ENCODE measurements at places on chromosomes 1 and 21. TPM values are rescaled to one million over a fixed set of nuclear protein-coding genes. Genes with fewer than 3 reads are reported as not detected.

DNA sequence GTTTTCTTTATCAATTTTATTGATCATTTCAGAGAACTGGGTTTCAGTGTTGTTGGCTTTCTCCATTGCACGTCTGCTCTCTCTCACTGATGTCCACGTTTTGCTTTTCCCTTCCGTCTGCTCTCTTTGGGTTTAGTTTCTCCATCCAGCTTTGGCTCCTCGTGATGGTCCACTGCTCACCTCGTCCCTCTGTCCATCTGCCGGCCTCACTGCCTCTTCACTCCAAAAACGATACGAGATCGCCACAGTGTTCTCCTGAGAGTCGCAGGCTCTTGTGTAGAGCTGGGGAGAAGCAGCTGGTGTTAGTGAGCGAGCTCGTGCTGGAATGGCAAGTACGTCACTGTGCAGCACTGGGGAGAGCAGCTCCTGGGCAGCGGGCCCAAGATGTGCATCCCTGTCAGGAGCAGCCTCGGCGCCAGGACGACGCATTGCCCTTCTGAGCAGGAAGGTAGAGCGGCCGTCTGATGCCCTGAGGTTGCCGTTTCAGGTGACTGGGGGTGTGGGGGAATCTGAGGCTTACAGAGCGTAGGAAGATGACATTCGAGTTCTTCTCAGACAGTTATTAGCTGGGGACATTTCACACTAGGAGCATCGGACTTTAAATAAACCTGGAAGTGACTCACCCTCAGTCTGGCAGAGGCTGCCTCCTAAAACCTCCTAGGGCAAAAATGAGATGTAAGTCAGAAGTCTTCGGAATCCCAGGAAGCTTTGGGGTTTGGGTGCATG, 31.4 kb upstream of the PCBP3 start:
- no peak for DNase-seq

DNA sequence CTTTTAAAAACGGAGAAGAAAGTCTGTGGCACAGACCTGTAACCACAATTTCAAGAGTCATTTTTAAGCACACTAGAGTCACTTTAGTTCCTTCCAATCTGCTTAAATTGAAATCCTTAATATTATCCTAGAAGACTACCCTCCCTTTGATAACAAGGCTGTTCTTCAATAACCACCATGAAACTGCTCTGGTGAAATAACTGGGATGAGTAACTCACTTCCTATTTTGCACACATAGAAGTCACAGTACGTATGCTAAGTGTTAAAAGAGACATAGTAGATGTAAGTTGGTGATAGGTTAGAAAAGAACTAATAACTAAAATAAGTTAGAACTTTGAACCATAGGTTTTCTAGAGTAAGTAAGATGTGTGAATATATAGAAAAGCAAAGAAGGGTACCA, 107.8 kb downstream of the NME7 start:
- DNase-seq: no peak

- DNase-seq: no peak
These were observed at the start of gene CASQ2 for GRCh38 chr1:115768549-115768948. TSS of gene CASQ2 (minus strand) at chr1:115768714. CDS start at chr1:115768541, 173 bp downstream.

DNA sequence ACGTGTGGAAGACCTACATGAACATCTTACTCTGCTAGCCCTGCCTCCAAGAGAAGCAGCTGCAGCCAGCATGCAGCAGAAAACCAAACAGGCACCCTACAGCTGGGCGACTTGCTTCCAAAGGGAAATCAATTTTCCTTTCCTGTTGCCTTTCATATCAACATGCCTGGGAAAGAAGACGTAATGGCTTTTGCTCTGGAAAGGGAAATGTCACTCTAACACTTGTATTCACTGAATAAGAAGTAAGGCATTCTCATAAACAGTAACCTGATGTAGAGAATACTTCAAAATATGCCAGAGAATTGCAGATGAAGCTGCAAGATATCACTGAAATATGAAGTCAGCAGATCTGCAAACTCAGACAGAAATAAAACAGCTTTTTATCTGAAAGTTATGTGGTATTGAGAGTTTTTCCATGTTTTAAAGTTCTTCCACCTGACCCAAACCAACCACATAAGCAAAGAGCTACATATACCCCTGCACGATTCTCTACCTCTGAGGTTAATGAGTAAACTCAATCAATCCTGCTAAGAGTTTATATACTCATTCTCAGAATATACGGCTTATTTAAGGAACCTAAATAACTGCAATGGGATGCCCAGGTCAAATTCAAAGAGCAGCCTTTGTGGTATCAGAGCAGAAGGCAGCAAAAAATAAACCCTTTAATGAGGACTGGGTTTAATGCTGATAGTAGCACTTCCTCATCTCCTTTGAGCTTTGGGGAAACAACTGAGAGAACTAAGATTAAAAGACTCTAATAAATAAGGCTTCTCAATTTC, 150.9 kb downstream of the RERE start:
- DNase-seq: no peak

Gene SPRR1B
- total RNA-seq: not detected

DNA sequence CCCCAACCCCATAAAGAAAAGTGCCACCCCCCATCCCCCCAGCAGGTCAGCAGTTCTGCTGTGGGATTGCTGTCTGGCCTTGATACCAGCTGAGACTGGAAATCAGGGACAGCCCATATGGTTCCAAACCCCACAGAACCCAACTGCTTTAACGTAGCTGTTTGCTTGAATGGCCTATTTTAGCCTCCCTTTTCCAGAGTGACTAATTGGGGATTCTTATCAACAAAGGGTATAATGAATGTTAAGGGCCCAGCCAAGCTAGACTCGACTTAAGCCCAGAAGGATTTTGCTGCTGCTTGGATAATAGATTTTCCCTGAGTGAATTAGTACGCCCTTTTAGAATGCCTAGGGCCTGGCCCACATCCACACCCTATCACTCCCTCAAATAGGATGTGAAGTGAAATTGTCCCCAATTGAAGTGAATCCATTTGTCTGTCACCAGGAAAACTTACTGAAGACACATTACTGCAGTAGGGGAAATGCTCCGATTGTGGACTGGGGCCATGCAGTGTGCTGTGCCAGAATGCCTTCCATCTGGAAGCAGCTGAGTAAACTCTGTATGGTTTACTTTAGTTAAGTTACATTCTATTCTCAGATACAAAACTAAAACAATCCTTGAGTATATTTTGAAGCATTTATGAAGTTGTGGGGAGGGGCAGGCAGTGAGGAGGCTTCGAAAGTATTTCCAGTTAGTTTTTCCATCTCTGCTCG, 156.9 kb downstream of the DHRS3 start:
- no peak for DNase-seq

Gene GSTM1
- total RNA-seq: not detected

Gene TMCC2
- total RNA-seq: 22.1 TPM

- no peak for DNase-seq
These were observed 97.0 kb upstream of the CACNA1E start for GRCh38 chr1:181386340-181386739.

Gene TSPEAR
- total RNA-seq: not detected

GRCh38 chr1:114531094-114531493, 20.1 kb upstream of the TRIM33 start:
- no peak for DNase-seq

GRCh38 chr1:119773711-119774241, 5.1 kb upstream of the HMGCS2 start:
- DNase-seq: no peak

DNA sequence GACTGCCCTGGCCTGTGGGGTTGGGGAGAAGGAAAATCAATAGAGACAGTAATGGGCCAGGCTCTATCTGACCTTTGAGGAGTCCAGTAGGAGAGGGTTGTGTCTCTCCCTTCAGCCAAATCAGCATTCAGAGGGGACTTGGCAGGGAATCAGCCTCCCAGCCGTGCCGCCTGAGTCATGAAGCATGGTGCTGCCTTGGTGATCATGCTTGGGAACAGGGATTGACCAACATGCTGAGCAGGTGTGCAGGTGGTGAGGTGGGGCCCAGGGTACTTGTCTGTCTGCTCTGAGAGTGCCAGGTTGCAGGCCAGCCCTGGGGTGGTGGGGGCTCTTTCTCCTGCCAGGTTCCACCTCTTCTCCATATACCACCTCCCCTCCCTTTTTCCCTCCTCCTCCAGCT, 58.9 kb upstream of the TLR5 start:
- DNase-seq: no peak

Gene SAMD13
- 5.9 TPM for total RNA-seq

Gene SOD1
- total RNA-seq: 263 TPM

DNA sequence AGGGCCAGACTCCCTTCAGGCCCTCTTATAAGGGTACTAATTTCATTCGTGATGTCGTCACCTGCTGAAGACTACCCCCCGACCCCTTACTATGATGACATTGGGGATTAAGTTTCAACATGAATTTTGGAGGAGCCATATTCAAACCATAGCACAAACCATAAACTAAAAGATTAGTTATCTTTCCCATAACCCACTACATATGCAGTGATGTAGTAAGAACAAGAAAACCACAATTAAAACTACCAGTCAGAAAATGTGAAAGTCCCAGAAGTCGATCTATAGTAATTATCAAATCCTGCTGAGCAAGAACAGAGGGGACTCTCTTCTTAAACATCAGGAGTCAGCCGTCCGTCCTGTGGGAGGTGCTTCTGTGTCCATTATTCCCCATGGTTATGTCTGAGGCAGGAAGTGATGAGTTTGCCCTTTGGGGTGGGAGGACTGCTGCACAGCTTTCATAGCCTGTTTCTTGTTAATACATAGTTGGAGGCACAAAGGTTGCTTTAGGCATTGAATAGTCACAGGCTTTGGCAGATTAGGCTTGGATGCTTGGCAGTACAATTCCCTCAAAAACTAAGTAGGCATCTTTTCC, 35.9 kb upstream of the PTGFRN start:
- DNase-seq: peak; percentile 86

- no peak for DNase-seq
These were observed 35.1 kb upstream of the ERRFI1 start for GRCh38 chr1:8061210-8061609.

DNA sequence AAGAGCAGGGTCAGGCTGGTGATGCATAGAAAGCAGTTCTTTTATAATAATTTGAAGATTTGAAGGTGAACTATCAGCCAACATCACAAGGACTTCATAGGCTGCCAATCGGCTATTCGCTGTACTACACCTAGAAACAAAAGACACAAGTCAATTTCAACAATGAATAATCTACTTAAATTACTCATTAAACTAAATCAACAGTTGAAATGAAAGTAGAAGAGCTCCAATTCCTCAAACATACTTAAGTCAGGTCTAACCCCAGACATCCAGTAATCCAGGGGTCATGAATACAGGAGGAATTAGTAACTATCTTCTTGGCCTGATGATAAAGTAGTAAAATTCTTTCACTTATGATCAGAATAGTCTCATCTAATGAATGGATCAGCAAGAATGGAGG, 64.5 kb downstream of the PCSK9 start:
- DNase-seq: no peak

Gene MROH9
- not detected for total RNA-seq

GRCh38 chr1:152811050-152811449, 721 bp upstream of the LCE1B start:
- DNase-seq: no peak

GRCh38 chr1:158992787-158993312, 16.9 kb upstream of the IFI16 start:
- no peak for DNase-seq

GRCh38 chr1:20494609-20495311, 8.8 kb upstream of the CAMK2N1 start:
- DNase-seq: no peak

DNA sequence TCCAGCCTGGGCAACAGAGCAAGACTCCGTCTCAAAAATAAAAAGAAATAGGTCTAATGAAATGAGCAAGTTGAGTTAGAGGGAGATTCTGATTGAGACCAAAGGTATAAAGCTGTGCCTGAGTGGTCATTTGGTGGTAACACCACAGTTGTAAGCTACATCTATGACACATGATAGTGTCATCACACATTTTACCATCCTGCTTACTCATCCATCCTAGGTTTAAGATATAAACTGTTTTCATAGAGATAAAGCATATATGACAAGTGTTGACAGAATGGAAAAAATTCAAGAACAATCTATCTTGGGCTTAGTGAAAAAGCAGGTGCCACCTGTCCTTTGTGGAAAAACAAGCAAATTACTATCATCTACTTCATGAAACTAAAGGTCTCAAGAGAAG, 7.1 kb upstream of the CFAP141 start:
- DNase-seq: no peak

DNA sequence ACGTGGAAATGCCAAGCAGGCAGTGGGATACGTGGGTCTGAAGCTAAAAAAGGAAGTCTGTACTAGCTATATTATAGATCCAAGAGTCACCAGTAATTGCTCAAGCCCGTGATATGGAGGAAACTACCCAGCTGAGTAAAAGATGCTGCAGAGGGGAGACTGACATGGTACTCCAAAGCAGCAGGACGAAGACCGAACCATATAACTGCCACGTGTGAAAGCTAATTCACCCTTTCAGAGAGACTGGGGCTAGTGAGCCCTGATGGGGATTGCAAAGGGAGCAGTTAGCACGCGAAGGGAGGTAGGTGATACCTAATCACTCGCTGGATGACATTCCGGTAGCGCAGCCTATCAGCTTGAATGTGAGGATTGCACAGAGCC, 316 bp downstream of the AP4B1 start:
- DNase-seq: no peak

- peak; percentile 68 for DNase-seq
These were observed 21.8 kb upstream of the VTCN1 start for GRCh38 chr1:117232531-117232930.

Gene SSU72
- 56.5 TPM for total RNA-seq

DNA sequence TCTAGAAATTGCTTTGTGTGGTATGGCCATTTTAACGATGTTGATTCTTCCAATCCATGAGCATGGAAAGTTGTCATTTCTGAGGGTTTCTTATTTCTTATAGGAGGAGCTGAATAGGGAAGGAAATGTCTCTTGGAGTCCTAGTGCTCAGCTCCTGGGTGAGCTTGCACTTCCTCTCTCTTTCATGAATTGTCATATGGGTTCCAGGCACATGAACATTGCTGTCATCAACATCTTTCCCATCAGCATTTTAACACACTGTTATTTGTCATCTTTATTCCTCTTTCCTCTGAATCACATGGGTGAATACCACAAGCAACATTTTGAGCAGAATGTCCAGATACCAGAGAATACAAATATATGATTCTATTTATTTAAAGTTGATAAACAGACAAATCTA, 23.4 kb downstream of the SLAMF6 start:
- DNase-seq: no peak

- DNase-seq: no peak
These were observed 48.9 kb upstream of the TADA1 start for GRCh38 chr1:166924823-166925541.

DNA sequence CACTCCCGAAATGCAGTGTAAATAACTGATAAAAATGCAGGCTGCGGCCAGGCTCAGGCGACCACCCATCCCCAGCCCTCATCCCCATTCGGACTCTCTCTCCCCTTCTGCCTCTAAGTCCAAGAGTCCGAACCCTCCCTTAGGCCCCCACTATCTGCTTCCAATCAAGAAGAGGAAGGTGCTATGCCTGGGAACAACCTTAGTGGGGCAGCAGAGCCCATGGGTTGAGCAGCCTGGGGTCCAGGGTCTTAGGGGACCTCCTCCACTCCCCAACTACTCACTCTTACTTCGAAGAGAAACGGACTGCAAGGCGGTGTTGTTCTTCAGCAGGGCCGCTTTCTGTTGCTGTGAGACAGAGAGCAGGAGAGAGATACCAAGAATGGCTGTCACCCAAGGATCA, 12.2 kb downstream of the ARHGEF2 start:
- DNase-seq: no peak

- no peak for DNase-seq
These were observed 1.3 kb downstream of the TINAGL1 start for GRCh38 chr1:31577515-31578192.

- no peak for DNase-seq
These were observed 712.1 kb upstream of the CXADR start for GRCh38 chr21:16800536-16801275.

- no peak for DNase-seq
These were observed 121.3 kb upstream of the JUN start for GRCh38 chr1:58905126-58905490.

Measured in SK-MEL-5 (cell line).